ENCODE measurements at places on chromosomes 16 and 17.

GRCh38 chr16:31082368-31083045 lies 6.2 kb downstream of the PRSS53 start:
- no peak for DNase-seq

GRCh38 chr17:79837888-79838521 lies 1.2 kb downstream of the CBX4 start:
- DNase-seq: no peak

DNA sequence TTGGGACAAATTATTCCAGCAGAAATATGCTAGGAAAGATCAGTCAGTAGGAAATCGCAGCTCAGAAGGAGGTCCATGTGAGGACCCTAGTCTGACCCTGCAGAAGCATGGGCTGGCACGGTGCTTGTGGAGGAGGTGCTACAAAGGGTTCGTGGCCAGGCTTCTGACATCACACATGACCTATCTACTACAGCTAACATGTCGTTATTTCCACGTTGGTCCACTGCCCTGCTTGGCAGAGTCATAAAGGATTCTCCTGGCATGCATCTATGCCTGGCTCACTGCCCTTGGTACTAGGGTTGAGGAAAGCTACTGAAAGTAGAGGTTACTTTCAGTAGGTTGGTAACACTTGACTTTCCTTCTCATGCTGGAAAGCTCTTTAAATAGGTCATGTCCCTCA lies 118.1 kb upstream of the SHISA6 start:
- no peak for DNase-seq

DNA sequence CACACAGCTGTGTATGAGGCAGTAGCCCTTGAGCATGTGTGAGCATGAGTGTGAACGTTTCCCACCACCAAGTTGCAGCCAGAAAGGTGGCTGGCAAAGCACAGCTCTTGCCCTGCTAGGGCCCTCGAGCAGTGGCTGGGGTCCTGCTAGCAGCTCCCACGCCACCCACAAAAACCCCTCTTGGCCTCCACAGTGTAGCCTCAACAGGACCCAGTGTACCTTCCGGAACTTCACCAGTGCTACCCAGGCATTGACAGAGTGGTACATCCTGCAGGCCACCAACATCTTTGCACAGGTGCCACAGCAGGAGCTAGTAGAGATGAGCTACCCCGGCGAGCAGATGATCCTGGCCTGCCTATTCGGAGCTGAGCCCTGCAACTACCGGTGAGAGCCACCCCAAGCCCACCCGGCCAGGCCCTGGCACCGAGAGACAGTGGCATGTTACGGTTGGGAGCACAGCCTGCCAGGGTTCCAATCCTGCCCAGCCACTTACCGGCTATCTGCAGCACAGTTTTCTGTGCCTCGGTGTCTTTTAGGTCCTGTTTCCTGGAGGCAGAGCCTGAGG lies 53.1 kb downstream of the SCNN1B start:
- DNase-seq: no peak

DNA sequence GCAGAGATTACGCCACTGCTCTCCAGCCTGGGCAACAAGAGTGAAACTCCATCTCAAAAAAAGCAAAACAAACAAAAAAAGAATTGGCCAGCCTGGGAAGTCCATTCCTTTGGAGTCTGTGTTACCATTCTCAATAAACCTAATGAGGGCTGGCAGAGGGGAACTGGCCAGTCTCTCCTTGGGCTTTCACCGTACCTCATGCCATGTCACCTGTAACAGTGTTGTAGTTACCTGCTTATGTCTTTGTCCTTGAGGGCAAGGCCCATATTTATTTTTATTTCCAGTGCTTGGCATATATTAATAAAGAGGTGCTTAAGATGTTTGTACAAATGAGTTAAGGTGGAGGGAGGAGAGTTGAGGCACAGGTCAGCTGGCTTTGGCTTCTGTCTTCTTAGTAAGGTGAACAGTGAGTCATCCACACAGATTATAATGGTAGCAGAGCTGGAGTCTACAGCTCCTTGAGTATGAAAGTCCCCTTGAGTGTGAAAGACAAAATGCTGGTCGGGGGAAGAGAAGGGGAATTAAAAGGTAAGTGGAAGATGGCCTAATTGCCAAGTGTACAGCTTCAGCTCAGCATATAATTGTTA lies 8.4 kb downstream of the C1QBP start:
- no peak for DNase-seq

- DNase-seq: no peak
These were observed 1.5 kb upstream of the ALDH3A2 start for GRCh38 chr17:19646788-19647696.

- DNase-seq: no peak
These were observed 4.8 kb downstream of the SOX8 start for GRCh38 chr16:986411-986810.

DNA sequence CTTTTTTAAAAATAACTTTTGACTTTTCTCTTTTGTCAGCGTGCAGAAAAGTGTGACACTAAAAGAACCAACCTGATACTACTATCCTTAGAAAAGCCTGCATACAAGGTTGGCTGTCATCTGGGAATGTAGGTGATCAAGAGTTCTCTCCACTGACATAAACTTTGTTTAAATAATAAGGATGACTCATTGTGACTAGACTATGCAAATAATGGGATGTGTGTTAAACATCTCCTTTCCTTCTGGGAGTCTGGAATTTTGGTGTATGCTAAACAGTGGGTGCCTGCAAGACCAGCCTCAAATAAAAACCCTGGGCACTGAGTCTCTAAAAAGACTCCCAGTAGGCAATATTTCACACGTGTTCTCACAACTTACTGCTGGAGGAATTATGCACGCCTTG lies 373.4 kb downstream of the CNTNAP4 start:
- no peak for DNase-seq

DNA sequence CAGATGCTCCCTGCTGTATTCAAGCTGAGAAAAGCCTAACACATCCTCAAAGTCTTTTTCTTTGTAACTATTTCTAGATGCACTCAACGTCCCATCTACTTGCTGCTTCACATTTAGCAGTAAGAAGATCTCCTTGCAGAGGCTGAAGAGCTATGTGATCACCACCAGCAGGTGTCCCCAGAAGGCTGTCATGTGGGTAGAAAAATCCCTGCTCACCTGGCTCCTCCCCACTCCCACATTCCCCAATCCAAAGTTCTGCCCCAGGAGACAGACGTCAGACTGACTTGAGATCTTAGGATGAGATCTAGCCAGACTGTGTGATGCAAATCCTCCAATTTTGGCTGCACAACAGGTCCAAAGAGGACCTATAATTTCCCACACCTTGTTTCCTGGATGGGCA lies 1.1 kb downstream of the CCL13 start:
- no peak for DNase-seq

DNA sequence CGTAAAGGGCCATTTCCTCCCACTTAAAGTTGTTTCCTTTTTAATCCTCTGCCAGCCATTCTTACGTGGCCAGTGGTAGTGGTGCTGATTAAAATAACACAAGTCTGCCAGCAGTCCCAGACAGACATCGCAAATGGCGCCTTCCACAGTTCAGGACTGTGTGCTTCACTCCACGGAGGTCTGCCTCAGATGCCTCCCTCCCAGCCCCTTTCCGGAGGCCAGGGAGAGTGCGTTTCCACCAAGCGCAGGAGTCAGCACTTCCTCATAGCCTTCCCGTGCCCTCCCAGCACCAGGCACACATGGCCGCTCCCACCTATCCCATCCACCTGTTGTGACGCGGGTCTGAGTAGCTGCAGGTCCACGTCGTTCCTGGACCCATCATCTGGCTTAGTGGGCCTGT lies 205.6 kb downstream of the RPTOR start:
- no peak for DNase-seq

DNA sequence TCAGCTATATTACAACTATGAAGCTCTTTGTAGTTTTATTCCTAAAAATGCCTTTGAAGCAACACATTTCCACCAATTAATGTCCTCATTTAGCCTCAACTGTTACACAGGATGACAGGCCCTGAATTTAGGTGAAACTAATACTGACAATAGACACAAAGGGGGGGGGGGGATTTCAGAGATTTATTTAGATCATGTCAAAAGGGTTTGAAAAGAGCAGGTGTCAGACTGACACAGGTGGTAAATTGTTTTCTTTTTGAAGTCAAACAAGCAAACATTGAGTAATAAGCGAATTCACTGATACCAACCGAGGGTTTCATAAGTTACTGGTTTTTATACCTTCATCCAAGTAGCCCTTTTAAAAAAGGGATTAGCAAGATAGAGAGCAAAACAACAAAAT lies 40.8 kb downstream of the KANSL1 start:
- DNase-seq: no peak

DNA sequence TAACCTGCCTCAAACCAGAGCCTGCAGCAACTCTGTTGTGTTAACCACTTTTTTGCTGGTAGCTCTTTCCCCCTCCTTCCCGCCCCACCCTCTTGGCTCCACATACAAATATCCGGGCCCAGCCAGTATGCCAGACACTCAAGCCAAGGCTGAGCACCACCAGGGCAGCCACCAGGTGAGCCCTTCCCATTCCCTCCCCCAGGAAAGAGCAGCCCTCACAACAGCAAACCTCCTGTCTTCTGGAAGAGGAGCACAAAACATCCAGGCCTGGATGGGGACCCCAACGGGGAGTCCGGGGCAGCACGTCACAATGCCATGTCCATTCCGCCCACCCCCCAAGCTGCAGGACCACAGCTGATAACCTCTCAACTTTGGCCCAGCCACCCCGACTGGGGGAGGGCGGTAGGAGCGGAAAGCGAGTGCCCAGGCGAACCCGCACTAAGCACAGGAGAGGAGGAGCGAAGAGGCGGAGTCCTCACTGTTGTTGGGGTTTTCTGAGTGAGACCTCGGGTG lies 757 bp downstream of the ORMDL3 start:
- no peak for DNase-seq

GRCh38 chr16:1327619-1327947 lies 5.9 kb upstream of the BAIAP3 start:
- no peak for DNase-seq

DNA sequence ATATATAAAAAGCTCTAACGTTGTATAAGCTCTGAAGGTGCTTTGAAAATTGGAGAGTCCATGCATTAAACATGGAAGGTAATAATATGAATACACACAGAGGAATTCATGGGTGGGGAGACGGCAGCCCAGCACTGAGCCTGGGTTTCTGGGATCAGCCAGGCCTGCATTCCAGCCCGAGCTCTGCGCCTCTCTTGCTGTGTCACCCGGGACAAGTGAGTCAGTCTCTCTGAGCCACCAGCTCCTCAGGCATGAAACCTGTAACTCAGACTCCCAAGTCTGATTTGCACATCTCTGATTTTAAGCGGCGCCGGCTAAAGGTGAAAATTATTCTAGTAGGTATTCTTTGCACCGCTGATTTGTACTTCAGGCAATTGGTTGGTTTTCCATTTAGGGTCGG lies 238.8 kb downstream of the MRTFB start:
- no peak for DNase-seq

DNA sequence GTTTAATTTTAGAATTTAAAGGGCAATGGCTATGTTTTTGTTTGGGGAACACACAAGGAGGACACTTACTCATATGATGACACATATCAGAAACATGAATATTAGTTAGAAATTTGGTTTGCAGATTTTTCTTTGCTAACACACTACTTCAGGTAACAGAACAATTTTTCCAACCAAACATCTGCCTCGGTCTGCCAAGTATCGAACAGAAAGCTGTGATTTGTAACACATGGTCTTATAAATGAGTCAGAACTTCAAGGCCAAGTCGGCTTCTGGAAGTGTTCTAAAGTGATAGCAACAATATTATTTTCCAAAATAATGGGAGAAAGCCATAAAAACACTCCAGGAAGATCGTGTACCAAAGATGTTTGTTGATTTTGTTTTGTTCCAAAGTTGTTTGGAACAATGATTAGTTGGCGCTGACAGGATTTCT lies 75.9 kb upstream of the PMFBP1 start:
- no peak for DNase-seq

GRCh38 chr17:38550661-38551060 lies 55.1 kb downstream of the SRCIN1 start:
- no peak for DNase-seq

GRCh38 chr16:49628148-49628547 lies 227.8 kb downstream of the ZNF423 start:
- DNase-seq: no peak

DNA sequence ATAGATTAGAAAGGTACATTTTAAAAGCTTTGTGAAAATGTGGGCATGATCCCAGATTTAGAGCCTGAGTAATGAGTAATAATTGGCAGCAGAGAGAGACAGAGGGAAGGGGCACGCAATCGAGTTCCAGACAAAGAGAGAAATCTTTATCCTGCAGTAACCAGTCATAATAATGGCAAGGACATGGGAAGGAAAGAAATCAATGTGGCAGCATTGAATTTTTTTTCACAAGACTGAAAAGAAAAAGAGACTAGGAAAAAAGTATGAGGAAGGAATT lies 790.8 kb upstream of the SOX9 start:
- no peak for DNase-seq

DNA sequence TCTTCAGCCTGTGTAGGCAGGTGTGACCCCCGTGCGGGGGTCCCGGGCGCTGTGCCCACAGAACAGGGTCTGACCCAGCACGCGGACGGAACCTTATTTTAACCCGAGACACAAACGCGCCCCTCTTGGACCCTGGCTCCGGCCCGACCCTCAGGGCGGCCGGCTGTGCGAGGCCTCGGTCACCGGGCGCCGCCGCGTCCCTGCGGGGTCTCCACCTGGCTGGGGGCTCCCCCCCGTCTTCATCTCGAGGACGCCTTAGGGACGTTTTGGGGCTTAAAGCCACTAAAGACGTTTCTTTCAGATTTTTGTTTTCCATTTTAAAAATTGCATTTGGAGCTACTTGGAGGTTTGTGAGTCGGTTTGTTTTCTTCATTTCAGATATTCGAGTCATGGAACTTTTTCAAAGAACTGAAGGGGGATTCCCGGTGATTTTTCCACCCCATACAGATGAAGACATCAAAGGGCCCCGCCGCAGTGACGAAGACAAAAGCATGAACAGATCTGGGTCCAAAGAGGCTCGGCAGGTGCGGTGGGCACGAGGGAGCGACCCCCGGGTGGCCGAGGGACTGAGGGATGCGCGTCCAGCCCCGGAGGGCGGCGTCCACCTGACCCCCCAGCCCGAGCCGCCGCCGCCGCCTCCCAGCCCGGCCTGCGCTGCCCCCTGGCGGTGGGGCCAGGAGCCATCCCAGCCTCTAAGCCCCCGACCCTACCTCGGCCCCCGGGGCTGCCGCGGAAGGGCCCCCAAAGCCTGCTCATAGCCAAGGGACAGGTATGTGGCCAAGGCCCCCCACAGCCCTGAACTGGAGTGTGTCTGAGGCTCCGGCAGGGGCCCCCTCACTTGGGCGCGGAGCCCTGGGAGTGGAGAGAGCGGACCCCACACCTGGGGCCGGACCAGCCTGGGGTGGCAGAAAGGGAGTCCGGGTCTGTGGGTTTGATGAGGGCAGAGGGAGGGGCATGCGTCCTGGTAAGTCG lies 3.8 kb upstream of the CD7 start:
- no peak for DNase-seq

GRCh38 chr17:43608313-43608712 lies 53.4 kb downstream of the MEOX1 start:
- peak; percentile 30 for DNase-seq
